Foreskin fibroblast (primary cell): ENCODE measurements at places on chromosomes 5 and 9.

- DNase-seq, result peak; percentile 50
Observed at GRCh38 chr9:88954066-88954465, 37.2 kb upstream of the S1PR3 start.

GRCh38 chr9:14652729-14653377, 40.4 kb downstream of the ZDHHC21 start:
- no peak for DNase-seq

GRCh38 chr5:5793242-5794117, 371.0 kb downstream of the ICE1 start:
- no peak for DNase-seq

DNA sequence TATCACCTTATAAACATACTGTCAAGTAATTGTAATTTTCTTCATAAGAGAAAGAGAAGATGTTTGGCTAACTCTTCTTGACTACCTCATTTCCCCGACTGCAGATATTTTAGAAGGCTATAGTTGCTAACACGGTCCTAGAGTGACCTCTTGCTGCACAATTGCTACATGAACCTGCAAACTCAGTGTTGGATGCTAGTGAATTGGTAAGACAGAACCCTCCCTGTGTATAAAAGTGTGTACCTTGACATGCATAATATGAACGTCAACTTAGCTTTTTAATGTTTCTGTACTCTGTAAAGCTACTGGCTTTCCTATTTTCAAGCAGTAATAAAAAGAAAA, 46.7 kb upstream of the CER1 start:
- DNase-seq, result peak; percentile 56

DNA sequence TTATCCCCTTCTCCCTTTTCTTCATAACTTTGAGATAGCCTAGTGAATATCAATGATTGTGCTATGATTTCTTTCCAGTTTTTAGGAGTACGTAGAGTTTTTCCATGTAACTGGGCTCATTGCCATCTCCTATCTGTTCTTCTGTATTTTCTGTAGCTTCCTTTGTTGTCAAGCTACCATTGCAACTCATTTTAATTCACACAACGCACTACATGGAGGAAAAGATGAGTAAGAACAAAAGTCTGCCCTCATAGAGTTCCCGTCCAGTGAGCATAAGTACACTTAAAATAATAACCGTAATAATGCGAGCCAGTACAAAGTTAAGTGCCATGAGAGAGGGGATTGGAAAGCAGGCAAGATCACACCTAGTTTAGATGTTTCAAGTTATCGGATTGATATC, 177.7 kb downstream of the PAM start:
- DNase-seq, result no peak

DNA sequence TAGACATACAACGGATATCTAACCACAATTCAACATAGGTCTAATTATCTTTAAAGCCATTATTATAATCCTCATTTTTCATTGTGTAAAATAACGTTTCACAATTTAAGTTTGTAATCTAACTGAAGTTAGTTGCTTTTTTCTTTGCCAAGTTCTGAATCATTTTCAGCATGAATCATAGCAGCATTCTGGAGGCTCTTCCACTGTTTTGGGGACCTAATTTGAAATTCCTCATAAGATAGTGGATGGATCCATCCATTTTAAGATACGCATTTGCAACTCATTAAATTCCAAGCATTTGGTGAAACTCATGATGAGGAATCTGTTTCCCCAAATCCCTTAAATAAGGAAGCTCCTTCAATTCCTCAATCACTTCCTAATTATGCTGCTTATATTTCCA, 447.1 kb upstream of the CDH10 start:
- DNase-seq, result no peak

DNA sequence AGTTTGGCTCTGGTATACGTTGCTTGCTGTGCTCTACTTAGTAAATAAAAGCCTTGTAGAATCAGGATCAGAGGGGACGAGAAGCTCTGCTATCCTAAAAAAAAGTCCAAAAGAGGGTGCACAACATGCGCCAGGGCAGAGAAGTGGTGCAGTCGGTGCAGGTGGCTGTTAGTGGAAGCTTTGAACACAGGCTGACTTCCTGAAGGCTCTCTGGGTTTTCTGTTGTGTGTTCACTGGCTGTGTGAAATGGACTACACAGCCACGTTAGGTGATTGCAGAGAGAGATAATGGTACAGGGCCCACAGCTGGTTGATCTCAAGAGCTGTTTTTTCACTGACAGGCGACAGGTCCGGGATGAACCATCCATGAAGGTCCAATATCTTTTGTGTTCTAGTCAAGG, 167.4 kb downstream of the TMEM167A start:
- DNase-seq, result no peak

GRCh38 chr5:54458221-54458620, 2.7 kb downstream of the HSPB3 start:
- DNase-seq, result no peak

GRCh38 chr9:70569070-70569772, 154.8 kb upstream of the KLF9 start:
- DNase-seq, result no peak

GRCh38 chr5:141914199-141914743, 9.4 kb upstream of the DELE1 start:
- DNase-seq, result peak; percentile 50

DNA sequence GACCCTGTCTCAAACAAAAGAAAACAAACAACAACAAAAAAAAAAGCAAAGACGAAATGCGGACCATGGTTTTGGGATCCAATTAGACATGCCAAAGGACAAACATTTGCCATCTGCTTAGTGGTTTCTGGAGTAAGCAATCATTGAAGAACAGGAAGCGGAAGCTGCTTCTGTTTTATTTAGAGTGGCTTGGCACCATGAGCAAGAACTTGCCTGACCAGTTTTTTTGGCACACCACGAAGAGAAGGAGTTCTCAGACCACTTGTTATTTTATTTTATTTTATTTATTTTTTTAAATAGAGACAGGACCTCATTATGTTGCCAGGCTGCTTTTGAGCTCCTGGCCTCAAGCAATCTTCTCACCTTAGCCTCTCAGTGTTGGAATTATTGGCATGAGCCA, 17.0 kb downstream of the BTF3 start:
- DNase-seq, result no peak

DNA sequence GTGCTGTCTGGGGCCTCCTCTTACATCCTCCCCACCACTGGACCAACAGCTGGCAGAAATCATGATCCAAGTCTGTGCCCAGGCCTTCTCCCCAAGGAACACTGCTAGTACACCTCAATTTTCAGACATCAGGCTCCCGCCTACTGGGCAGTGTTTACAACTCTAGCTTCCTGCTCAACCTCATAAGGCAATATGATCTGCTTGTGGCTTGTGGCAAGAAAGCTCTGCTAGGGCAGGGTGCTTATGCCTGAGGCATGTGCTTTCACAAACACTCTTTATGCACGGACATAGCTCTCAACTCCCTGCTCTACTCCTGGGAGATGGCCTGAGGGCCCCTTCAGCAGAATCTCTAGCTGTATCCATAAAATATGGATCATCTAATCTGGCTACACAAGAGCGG, 32.5 kb downstream of the SH3TC2 start:
- peak; percentile 58 for DNase-seq

DNA sequence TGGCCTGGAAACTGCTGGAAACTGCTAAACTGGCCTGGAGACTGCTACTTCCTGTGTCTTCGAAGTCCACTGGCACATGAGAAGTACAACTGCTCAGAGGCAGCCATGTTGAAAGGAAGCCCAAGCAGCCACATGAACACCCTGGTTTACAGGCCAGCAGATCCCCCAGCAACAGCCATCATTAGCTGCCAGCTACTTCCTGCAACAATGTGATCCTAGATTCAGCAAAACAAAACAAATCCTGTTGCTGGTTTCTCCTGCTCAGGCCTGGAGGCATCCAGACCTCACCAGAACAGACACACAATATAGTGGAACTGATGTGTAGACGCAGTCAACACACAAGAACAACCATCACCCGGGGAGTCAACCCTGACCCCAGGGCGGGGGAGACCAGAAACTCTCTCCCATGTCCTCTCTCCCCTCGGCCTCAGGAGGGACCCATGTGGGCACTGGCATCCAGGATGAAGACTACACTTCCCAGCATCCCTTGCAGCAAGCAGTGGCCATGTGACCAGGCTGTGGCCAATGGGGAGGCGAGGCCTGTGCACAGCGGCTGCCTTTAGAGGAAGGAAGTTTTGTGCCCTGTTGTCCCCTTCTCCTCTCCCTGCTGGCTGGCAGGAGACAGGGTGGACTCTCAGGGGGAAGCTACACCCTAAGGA, 9.2 kb upstream of the LCN15 start:
- no peak for DNase-seq

DNA sequence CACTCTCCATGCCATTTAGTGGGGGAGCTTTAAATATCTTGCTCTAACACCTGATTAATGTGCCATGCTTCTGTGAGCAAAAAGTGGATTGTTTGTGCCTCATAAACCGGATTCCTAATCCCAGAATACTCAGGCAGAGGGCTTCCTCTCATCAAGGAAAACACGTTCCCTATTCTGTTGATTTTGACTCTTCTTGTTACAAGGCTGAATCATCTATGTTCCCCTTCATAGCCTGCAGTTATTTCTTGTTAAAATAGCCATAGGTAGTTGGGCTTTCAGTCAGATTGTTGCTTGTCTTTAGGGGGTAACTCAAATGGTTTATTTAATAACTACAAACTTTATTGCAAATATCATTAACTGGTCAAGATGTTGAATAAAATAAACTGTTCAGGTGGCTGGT, 26.6 kb downstream of the ROPN1L start:
- DNase-seq, result no peak

DNA sequence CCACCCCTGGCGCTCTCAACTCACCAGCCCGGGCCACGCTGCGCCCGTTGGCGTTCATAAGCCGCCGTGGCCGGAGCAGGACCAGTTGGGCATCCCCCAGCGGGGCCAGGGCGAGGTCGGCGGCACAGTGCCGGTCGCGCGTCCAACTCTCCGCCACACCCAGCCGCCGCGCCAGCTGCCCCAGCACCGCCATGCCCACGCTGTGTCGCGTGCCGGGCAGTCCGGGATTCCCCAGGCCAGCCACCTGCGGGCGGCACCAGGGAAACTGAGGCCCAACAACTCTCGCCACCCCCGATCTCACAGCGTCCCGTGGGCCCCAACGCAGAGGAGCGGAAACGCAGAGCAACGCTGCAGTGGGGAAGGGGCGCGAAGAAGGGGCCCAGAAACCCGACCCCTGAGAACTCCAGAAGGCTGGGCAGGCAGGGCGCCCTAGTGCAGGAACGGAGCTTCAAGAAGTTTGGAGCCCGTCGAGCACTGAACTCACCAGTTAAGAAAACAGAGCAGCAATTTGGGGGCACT, 453 bp downstream of the PTRH1 start:
- DNase-seq, result peak; percentile 47

- peak; percentile 7 for DNase-seq
Observed at GRCh38 chr5:10400831-10401230, 40.8 kb upstream of the ROPN1L start.

GRCh38 chr9:18976709-18977531, 56.1 kb downstream of the SAXO1 start:
- peak; percentile 68 for DNase-seq

- no peak for DNase-seq
Observed at GRCh38 chr5:127840198-127840524, 137.0 kb downstream of the CCDC192 start.

GRCh38 chr9:89442981-89443814, 54.7 kb downstream of the SEMA4D start:
- DNase-seq, result no peak

DNA sequence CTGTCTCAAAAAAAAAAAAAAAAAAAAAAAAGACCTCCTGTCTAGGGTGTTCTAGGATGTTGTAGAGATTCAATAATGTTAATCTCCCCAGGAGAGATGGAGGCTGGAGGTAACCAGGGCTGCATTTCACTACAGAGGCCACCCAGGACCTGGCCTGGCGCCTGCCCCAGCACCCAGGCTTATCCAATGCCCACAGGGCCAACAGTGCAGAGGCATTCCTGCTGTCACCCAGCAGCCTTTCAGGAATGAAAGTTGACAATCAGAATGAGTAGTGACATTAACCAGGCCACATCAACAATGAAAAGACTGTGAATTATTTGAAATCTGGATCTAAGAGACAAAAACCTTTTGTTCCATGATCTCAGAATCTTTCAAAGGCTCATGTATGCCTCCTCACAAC, 36.2 kb upstream of the GABRP start:
- DNase-seq, result no peak

GRCh38 chr5:161007879-161008278, 155.9 kb upstream of the ATP10B start:
- no peak for DNase-seq

GRCh38 chr5:138972230-138972629, 97.1 kb upstream of the LRRTM2 start:
- DNase-seq, result peak; percentile 33

- no peak for DNase-seq
Observed at GRCh38 chr9:127904561-127905003, 5.2 kb upstream of the ST6GALNAC6 start.

- no peak for DNase-seq
Observed at GRCh38 chr5:72203251-72203845, 96.1 kb downstream of the MAP1B start.

DNA sequence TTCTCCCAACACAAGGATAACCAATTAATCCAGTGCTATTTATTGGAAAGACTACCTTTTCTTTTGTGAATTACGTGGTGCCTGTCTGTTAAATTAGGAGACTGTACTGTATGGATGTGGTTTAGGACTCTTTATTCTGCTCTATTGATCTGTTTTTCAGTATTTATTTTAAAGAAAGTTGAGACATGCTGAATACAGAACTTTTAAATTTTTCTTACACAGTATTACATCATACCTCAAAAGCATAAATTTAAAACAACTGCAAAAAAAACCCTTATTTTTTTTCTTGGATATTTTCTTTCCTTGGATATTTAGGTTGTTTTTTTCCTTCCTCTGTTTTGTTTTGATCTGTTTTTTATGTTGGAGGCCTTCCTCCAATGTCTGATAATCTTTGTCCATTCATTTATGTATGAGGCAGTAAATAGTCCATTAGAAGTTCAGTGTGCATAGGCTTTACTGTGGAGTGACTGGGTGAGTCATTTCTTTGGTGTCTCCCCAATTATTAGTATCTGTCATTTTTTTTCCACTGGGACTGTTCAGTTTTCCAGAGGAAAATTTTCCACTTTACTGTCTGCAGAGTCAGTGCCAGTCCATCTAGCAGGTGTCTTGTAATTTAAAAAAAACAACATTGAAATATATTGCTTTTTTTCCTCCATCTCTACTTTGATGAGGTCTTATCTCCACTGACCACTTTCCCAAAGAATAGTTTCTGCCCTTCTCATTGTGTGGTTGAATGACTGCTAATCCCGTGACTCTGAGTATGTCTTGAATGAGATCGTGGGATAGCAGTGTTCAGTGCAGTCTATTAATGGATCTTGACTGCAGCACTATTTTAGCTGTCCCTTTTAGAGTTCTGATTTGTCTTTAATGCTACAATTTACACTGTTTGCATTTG, 15.2 kb downstream of the CYSTM1 start:
- no peak for DNase-seq
